ENCODE measurements at places on chromosomes 12 and 14.

DNA sequence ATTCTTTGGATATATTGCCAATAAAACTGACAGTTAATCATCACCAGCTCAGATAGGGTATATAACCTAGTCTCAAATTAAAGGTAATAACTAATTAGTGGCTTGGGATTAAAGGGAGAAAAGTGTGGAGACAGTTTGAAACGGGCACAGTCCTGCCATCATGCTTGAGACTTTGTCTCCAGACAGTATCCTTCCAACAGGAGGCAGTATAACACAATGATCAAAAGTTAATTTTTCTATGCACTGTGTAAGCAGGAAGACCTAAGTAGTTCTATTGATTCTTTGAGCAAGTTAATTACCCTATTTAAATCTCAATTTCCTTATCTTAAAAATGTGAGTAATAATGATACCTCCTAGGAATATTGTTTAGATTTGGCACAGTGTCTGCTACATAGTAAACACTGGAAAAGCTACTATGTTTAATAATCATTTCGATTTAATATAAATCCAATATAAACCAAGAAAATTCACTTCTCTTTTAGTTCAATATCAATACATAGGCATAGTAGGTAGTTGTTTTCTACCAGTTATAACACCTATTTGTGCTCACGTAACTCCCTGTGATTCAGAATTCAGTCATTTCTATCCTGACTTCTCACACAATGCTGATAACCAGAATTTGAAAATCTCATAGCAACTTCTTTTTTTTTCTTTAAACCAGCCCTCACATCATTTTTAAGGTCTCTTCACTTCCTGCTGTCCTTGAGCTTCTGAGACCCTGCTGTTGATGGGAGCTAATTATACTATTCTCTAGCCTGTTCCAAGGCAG is 53.7 kb downstream of the GALNT4 start:
- no peak for DNase-seq

- DNase-seq, result no peak
Observed at GRCh38 chr12:129606239-129606638, 297.6 kb downstream of the TMEM132D start.

GRCh38 chr14:68079941-68080697 is 260.5 kb downstream of the RAD51B start:
- DNase-seq, result no peak

- DNase-seq, result no peak
Observed at GRCh38 chr12:51020448-51021182, 5.6 kb downstream of the SLC11A2 start.

DNA sequence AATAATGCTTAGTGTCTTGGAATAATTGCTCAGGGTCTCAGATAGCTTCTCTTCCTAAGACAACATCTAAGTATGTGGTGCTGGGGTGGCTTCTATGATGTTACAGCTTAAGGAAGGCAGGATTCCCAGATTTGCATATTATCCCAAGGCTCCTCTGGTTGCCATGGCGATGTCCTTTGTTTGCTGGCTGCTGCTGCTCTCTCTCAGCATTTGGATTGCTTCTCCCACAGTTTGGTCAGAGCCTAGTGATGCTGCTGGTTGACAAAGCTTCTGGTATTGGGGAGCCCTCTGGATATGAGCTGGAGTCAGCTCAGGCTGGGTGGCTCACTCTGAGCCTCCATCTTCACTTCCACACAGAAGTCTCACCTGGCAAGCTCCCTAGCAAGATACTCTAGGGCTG is 56.4 kb upstream of the FBXO33 start:
- no peak for DNase-seq

GRCh38 chr12:30643366-30643765 is 52.3 kb downstream of the IPO8 start:
- no peak for DNase-seq

- no peak for DNase-seq
Observed at GRCh38 chr12:53780323-53780722, 28.5 kb upstream of the CISTR start.

DNA sequence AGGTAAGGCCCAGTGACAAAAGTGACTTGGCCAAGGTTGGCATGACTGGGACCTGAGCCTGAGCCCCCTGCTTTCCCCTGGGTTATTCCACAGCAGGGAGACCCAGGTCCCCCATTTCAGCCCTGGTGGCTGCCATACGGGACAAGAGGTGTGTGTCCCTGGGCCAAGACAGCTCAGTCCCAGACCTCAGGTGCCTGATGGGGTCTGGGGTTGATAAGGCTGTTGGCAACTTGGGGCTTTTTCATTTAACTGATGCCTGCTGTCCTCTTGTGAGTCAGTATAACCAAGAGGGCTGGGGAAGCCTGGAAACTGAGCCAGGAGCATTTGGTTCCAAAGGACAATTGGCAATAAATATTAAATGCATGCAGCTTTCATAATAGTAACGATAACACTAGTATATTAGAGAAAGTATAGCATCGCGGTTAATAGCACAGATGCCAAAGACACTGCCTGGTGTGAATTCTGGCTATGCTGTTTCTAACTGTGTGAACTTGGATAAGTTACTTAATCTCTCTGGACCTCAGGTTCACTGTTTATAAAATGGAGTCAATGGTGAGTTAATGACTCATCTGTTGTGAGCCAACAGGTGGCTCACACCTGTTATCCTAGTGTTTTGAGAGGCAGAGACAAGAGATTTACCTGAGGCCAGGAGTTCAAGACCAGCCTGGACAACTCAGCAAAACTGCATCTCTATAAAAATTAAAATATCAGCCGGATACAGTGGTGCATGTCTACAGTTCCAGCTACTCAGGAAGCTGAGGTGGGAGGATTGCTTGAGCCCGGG is 898 bp downstream of the SDSL start:
- DNase-seq, result no peak

GRCh38 chr14:68658943-68659931 is 133.6 kb downstream of the ZFP36L1 start:
- no peak for DNase-seq

GRCh38 chr14:54533100-54533499 is 23.4 kb downstream of the CGRRF1 start:
- DNase-seq, result no peak

- no peak for DNase-seq
Observed at GRCh38 chr12:26347300-26347699, 151.9 kb downstream of the SSPN start.

All from stimulated activated CD4-positive, alpha-beta T cell treated with anti-CD3 and anti-CD28 coated beads, Interleukin-1b, Interleukin-23, amount 100 ng/mL, for 24 hours (primary cell).